ENCODE measurements at places on chromosomes 1 and 21.

DNA sequence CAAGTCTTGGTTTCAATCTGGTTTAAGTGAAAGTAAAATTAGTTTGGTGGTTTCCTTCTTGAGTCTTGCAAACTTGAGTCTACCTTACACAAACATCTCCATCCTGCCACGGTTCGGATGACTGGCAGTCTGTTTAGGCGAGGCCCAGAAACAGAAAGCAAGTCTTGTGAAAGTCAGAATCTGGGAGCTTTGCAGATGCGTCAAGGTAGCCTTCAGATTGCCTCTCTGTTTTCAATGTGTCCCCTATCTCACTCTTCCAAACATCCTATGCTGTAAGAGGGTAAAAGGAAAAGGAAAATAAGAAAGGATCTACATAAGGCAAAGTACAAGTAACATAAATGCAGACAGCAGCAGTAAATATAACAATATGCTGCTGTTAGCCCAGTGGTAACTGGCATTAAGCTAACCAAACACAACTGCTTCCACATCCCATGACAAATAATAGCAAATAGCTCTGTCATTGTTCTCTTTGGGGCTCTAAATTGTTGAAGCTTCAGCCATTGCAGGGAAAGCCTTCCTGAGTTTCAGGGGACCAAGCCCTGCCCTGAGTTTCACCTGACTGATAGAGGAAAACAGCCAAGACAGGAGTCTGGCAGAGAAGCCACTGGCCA is 26.2 kb upstream of the C1orf105 start:
- DNase-seq: no peak

DNA sequence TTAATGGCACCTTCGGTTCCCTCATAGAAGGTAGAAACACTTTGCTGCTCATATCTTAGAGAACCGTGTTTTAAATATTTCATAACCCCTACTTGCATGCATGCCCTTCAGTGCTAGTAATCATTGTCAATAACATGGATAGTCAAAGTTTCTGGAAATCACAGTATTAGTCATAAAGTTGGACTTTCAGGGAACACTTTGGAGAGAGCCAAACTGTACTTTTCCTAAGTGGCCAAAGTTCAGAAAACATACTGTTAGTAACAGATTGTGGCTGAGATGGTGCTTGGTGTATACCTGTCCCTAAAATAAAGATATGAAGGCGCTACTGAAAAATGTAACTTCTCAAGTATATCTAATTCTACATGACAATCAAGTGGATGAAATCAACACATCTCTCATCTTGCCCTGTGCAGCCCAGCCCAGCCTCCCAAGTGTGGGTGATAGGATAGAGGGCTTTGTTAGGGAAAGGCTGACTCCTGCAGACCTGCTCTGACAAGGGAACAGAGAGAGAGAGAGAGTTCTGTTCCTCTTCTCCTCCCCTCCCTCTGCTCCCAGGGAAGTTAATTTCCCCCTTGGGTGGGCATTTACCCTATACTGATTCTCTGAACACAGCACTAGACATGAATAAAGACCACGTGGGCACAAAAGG is 14.4 kb downstream of the MYOC start:
- no peak for DNase-seq

DNA sequence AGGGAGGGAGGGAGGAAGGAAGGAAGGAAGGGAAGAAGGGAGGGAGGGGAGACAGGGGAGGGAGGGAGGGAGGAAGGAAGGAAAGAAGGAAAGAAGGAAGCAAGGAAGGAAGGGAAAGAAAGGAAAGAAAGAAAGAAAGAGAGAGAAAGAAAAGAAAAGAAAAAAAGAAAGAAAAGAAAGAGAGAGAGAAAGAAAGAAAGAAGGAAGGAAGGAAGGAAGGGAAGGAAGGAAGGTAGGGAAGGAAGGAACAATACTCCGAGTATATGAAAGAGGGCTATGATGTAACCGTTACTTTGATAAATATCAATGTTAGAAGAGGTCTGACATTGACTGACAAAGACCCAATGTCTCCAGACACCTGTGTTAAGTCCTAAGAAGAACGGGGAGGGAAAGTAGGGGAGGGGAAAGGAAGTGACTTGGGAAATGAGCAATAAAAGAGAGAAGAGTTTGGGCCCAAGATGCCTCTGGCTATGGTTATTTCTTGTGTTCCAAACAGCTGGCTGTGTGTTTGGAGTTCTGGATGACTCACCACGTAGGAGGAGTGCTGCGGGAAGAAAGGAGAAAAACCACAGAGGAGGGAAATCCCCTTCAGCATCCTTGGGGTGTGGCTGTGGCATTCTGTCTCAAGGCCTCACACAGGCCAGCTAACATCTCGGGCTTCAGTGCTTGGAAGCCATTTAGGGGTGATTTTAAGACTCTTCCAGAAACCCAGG is 37.0 kb upstream of the RXRG start:
- no peak for DNase-seq

- no peak for DNase-seq
Observed at GRCh38 chr21:33189824-33190223, 39.9 kb upstream of the IFNAR2 start.

GRCh38 chr1:215526147-215526845 is 40.8 kb upstream of the KCTD3 start:
- DNase-seq: peak; percentile 77

GRCh38 chr1:41767534-41768525 is 150.9 kb downstream of the HIVEP3 start:
- no peak for DNase-seq
